T-cell (primary cell): ENCODE measurements at places on chromosomes 7 and 10.
A peak's percentile ranks its signal among the peaks of the same experiment; 100 is the strongest.

DNA sequence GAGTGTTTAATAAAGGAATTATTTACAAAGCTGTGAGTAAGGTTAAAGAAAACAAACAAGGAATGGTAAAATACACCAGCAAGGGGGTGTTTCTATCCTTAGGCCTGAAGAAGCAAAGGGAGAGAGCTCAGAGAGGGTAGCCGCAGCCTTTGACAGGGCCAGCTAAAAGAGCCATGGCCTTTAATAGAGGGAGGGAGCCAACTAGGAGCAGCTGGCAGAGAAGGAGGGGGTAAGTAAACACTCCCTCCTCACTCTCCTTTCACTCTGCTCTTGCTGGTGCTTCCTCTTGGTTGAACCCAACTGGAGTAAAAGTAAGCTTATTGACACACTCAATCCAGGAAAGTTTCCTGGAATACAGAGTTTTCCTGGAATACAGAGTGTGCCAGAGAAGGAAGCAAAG is 87.5 kb downstream of the CH25H start:
- DNase-seq = no peak

DNA sequence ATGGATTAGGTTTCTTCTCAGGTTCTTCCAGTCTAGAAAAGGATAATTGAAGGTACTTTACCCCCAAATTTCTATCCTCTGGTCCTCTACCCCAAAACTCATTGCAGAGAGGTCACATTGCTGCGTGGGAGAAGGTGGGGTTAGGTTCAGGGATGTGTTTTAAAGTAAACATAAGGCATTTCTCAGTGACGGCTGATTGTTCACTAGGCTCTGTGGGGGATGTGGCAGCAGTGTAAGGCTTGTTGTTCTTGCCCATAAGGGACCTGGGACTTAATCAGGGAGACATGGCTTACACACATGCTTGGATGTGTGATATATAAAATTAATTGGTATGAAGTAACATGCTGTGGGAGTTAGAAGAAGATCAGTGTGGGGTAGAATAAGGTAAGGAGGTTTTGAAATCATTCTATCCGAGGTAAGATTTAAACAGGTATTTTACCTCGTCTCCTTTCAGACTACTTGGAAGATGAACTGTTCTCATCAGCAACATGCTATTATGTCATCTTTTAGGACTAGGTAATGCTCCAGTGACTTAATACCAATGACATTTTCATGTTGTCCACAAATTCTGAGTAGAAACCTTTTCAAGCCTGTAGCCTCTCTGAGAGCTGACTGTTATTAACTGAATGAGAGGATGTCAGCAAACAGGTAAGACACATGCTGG is 6.6 kb downstream of the CCDC126 start:
- DNase-seq = no peak

GRCh38 chr10:112314822-112315474 is 31.7 kb downstream of the TECTB start:
- peak; percentile 68 for DNase-seq

GRCh38 chr7:142807855-142808460 is 37.2 kb downstream of the PRSS2 start:
- DNase-seq = peak; percentile 49

DNA sequence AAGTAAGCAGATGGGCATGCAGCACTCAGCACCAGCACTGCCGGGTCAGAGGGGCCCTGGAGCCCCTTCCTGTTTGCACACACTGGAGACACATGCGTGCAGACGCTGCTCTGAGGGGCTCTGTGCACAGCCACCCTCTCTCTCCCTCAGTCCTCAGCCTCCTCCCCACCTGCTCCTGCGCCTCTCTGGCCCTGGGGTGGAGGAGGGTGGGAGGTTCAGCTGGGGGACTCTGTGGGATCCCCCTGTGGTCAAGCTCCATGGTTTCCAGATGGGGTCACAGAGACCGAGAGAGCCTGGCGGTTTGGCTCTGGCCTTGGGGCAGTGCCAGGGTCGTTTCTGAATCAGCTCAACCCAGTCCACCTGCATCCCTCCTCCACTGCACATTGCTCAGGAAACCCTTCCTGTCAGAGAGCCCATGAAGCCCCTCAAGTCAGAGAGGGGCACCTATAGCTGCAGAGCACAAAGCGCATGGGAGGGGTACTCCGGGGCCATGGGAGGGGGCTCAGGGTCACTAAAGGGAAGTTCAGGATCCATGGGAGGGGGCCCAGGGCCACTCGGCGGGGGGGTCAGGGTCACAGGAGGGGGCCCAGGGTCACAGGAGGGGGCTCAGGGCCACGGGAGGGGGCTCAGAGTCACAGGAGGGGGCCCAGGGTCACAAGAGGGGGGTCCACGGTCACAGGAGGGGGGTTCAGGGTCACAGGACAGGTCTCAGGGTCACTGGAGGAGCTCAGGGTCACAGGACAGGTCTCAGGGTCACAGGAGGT is 161.7 kb downstream of the ADARB2 start:
- DNase-seq = no peak

- DNase-seq = no peak
Measured at GRCh38 chr7:113371416-113372043, 253.2 kb upstream of the SMIM30 start.

GRCh38 chr7:156257904-156258303 is 382.7 kb upstream of the RNF32 start:
- DNase-seq = no peak

GRCh38 chr10:72318418-72319262 is 36.1 kb downstream of the DNAJB12 start:
- no peak for DNase-seq

GRCh38 chr10:47026301-47027107 is 115.3 kb downstream of the PTPN20 start:
- DNase-seq = no peak

DNA sequence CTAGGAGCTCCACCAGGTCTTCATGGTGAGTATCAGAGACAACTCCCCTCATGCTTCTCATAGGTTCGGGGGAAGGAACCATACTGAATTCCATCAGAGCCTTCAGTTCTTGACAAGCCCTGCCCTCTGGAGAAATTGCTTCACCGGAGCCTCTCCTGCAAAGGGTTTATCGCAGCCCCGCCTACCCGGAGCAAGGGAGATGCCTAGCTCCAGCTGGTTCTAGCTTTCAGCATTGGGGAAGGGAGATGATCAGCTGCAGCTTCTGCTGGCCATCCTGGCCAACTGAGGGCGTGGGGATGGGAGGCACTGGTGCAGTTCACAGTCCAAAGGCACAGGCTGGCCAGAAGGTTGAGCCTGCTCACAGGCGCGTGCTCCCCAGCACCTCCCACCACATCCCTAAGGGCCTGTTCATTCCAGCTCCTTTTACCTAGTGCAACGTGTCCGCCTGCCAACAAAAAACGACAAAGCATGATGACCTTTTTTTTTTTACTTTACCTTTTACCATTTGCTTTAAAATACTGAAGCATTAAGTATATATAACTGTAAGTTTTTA is 31.2 kb downstream of the LANCL2 start:
- DNase-seq = no peak

DNA sequence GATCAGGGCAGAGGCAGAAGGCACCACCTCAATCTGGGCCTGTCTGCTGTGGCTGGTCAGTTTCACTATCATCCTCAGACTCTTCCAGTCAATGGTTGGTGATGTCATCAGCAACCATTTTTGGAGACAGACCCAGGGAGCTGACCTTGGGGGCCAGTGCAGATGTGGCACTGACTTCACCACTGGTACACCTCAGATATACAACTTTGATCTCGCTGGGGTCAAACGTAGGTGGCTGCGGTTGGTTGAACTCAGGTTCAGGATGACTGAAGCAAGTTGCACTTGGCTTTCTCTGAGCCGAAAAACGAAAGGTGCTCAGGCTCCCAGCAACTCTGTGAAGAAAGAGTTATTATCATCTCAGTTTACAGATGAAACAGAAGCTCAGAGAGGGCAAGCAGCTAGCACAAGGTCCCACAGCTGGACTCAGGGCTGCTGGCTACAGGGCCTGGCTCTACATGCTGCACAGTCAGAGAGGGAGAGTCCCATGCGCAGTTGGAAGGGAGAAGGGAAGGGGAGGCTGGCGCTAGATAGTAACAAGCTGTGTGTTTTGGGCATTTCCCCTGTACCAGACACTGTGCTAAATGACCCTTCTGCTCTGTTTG is 27.2 kb downstream of the ANKRD16 start:
- DNase-seq = no peak

GRCh38 chr7:158187694-158187994 is 400.0 kb downstream of the PTPRN2 start:
- no peak for DNase-seq

DNA sequence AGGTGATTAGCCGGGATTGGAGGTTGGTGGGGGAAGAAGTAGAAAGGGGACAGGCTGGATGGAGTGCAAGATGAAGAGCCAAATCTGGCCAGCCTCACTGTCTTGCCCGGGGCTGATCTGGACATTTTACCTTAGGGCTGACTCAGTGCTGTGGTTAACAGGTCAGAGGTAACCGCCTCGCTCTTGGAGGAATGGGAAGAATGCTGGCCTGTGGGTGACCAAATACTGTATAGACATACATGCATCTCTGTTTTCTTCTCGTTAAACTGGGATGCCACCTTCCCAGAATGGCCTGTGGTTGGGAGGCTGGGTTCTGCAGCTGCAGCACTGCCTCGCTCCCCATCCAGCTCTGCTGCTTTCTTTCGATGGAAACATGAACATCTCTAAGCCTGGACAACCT is 120.0 kb downstream of the SEC23IP start:
- no peak for DNase-seq

DNA sequence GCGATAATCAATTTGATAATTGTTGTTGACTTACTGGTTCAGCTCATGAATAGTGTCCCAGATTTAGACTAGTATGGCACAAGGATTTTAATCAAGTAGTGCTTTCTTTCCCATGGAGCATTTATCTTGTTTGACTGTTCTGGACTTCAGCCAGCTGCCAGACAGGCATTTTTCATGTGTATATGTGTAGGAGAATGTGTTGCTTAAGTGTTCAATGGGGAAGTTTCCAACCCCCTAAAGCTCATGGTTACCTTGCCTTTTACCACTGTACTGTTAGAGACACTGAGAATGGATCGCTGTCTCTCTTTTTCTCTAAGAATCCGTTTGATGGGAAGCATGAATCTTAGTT is 103.9 kb downstream of the LRRC4 start:
- DNase-seq = no peak

- DNase-seq = no peak
Measured at GRCh38 chr7:159196584-159196983, 51.9 kb upstream of the VIPR2 start.

GRCh38 chr10:71893258-71893815 is 42.3 kb upstream of the PSAP start:
- DNase-seq = no peak

DNA sequence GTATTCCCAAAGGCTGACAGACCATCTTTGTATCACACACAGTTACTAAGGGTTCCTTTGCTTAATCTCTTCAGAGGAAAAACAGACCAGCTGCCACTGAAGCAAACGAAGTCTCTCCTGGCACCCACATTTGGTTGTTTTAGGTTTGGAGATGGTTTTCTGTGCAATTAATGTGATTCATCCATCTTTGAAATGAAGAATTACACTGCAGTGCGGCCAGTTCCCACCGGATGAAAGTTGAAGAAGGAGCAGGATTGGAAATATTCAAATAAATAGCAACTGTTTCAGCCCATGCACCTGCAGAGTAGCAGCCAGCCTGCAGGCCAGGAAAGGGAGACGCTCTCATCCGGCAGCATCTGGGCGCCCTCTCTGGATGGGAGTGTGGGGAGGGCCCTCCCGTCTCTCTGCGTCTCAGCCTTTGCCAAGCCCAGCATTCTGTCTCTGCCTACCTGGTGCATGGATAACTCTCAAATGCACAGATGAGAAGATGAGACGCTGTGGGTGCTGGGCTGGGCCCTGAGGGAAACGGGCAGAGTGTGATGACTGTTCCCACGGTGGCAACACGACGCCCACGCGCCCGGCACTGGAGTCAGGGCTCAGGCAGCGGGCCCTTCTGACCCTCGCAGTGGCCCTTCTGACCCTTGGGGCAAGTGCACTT is 214.0 kb downstream of the PTPRN2 start:
- no peak for DNase-seq

DNA sequence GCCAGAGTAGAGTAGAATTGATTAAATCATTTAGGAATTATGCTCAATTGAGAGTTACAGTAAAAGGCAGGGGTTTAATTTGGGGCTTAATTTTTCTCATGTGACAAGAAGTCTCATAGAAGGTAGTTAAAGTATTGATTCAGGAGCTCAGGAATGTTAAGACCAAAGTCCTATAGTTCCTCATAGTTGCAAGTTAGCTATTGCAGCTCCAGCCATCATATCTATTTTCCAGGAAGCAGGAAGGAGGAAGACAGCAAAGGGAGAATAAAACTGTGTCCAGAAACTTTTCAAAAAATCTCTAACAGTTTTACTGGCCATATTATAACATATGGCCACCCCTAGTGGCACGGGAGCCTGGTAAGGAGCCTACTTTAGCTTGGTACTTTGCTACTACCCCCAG is 97.0 kb upstream of the RPA3 start:
- no peak for DNase-seq

- no peak for DNase-seq
Measured at GRCh38 chr7:106384373-106384772, 99.6 kb upstream of the NAMPT start.

DNA sequence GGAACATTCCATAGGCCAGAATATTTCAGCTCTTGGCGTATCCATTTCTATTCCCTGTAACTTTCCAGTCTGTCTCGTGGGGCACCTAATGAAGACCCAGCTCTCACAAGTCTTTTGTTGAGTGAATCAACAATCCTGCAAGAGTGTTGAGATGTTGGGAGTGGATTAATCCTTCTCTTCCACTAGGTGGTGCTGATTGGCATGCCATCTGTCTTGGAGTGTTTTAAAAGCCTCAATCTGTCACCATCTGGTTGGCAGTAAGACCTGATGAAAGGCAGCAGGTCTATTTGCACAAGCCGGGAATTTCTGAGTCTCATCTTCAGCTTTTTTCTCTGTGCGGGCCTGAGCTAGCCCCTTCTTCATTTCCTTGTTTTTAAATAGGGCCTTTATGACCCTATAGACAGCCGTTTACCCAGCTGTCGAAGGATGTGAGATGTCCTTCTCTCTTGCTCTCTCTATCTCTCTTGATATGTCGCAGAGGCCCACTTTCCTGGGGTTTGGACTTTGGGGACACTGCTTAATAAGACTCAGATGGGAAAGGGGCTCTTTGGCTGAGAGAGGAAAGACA is 180.5 kb downstream of the ZNF365 start:
- no peak for DNase-seq

GRCh38 chr10:113473851-113474250 is 79.0 kb upstream of the HABP2 start:
- no peak for DNase-seq

DNA sequence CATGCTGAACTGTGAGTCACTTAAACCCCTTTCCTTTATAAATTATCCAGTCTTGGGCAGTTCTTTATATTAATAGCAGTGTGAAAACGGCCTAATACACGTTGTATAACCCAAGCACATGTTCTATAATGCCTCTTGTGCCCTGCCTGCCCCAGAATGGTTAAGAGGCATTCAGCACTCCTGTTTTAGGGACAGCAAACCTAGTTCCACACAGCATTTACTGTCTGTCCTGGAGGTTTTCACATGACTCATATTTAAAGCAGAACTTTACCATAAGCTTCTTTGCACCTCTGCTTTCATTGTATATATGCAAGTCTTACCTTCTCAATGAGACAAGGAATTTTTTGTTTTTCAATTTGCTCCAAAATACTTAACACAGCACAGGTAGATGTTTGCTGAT is 144.8 kb downstream of the ICA1 start:
- DNase-seq = no peak
